ENCODE measurements at places on chromosomes 2 and 18. TPM values are rescaled to one million over a fixed set of nuclear protein-coding genes. Genes with fewer than 3 reads are reported as not detected.

ALPP gene
- not detected for total RNA-seq

FBLN7 gene
- not detected for total RNA-seq

FBXO41 gene
- 0.32 TPM for total RNA-seq

GPR35 gene
- 2.2 TPM for total RNA-seq

DNA sequence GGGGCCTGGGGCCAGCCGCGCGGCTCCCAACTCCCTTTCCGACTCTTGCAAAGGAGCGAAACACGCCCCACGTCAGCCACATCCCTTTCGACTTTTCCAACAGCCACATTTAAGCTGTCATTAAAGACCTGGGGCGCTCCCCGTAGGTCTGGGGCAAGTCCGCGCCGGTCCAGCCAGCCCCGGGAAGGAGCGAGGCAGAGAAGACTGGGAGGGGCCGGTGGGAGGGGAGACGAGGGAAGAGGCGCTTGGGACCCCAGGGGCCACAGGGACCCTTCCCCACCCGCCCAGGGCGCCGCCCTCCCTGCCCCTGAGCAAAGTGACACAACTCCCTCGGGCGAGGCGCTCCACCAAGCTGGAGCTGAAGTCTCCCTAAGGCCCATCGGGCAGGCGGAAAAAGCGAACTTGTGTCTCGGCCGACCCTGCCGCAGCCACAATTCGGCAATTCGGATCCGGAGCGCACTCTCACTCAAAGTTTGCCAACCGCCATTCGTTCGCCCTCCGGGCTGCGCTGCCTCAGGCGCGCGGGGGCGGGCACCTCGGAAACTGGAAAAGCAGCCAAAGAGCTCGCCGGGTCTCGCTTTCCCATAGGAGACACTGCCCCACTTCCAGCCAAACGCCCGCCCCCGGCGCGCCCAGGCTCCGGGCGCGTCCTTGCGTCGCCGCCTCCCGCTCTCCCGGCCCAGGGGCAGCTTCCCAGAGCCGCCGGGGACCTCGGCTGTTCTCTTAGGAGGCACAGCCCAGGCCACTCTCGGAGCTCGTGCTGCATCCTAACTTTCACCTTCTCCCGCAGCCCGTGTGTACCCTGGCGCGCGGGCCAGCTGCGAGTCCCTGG is 1.1 kb upstream of the KCTD1 start:
- DNase-seq, result peak; percentile 87
